Stimulated activated CD4-positive, alpha-beta T cell treated with anti-CD3 and anti-CD28 coated beads, Interleukin-12 subunit alpha, Interleukin-12 subunit beta, amount 100 ng/mL, for 4 hours (primary cell): ENCODE measurements at places on chromosomes 2 and 18.

DNA sequence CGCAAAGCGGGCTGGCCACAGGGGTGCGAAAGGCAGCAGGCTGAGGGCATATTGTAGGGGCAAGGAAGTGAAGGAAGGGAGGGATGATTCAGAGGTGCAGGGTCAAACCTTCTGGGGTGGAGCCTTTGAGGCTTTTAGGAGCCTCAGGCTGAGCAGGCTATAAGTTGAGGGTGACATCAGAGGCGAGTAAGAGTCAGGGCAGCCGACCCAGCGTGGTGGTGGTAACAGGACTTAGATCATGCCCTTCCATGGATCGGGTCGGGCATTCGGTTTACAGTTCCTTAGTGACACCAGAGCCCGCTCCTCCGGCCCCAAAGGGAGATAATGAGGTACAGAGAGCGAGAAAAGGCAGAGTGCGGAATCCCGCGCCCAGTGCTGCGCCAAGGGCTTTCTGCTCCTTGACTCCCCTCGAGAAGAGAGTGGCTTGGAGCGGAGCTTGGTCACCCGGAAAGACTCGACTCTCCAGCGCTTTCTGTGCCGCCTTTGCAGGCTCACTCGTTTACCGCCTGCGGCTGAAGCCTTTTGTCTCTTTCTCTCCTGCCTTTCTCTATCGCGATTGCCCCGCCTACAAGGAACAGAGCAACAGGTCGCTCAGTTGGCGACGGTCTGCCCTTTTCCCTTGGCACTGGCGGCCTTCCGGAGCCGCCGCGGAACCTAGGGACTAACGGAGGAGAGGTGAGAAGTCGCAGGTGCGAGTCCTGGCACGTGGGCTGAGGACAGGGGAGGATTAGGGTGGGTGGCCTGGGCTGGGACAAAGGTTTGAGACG lies 720 bp downstream of the LBX2 start:
- DNase-seq, result no peak

GRCh38 chr2:47616506-47616905 lies 166.4 kb upstream of the MSH6 start:
- DNase-seq, result no peak

DNA sequence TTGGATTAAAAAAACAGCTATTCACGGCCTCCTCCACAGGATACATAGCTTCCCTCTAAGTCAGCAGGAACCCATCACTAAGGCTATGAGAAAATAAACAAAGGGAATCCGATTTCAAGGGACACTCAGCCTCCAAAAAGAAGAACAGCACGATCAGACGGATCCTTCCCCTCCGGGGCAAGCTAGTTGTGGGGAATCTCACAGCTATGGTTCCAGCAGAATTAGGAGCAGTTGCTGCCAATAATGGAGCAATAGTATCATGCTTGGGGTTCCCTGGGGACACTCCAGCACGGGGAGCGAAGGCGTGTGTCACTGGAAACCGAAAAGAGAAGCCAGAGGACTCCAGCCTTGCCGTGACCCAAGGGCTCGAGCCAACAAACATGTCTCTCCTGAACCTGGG lies 163.1 kb downstream of the TTC32 start:
- no peak for DNase-seq

GRCh38 chr2:143392358-143392757 lies 263.1 kb downstream of the ARHGAP15 start:
- DNase-seq, result no peak
